Stimulated activated CD8-positive, alpha-beta memory T cell treated with anti-CD3 and anti-CD28 coated beads, Interleukin-4, amount 100 ng/mL, for 1 hour (primary cell): ENCODE measurements at places on chromosomes 2 and 18.

GRCh38 chr2:169087757-169088379, 18.5 kb downstream of the DHRS9 start:
- DNase-seq = no peak

GRCh38 chr2:102603904-102604303, 15.4 kb upstream of the SLC9A2 start:
- no peak for DNase-seq

GRCh38 chr2:239288237-239288636, 112.6 kb downstream of the HDAC4 start:
- DNase-seq = no peak

DNA sequence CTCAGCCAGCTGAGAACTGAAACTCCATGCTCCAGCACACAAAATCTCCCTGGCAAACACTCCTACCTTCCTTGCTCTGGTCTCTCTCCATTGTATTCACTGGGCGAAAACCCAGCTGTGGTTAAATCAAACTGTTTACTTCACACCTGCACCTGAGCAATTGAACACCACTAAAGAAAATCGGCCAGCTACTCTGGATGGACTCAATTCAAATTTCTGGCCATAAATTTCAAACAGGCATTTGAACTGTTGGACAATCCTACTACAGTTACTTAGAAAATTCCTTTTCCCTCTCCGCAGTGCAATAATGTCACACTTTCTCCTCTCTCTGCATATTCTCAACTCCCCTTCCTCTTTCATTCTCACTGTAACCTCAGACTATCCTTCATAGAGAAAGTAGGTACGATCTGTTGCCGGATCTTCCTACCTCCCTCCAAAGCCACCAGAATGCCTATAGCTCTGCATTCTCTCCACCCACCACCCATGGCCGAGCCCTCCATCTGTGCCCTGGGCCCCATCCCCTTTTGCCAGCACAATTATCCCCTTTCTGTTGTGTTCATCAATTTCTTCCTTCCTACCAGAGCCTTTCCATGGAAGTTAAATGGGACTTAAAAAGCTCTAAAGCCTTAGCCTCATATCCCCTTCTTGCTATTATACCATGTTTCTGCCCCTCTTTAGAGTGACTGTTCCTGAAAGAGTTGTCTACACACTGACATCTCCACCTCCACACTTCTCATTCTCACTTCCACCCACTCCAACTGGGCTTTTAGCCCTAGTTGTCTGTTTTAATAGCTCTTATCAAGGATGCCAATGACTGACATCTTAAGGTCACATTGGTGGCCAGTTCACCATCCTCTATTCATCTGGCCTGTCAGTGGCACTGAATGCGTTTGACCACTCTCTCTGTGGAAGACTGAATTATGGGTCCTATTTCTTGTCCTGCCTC, 127.5 kb upstream of the SLC1A4 start:
- DNase-seq = no peak

DNA sequence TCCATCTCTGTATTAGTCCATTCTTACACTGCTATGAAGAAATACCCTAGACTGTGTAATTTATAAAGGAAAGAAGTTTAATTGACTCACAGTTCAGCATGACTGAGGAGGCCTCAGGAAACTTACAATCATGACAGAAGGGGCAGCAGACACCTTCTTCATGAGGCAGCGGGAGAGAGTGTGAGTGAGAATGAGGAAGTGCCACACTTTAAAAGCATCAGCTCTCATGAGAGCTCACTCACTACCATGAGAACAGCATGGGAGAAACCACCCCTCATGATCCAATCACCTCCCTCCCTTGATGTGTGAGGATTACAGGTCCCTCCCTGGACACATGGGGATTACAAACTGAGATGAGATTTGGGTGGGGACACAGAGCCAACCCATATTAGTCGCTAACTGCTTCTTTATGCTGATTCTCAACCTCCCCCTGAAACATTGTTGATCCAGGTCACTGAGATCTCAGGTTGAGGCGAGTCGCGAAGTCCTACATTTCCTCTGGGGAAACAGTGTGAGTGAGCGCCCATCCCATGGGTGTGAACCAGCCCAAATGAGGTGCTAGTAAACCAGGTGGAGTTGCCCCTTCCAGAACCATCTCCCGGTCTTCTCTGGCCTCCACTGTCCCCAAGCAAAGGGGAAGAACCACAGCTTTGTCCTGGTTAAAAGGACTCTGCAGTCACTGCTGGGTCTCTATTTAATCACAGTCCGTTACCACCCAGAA, 123.8 kb downstream of the CAPN13 start:
- DNase-seq = no peak

DNA sequence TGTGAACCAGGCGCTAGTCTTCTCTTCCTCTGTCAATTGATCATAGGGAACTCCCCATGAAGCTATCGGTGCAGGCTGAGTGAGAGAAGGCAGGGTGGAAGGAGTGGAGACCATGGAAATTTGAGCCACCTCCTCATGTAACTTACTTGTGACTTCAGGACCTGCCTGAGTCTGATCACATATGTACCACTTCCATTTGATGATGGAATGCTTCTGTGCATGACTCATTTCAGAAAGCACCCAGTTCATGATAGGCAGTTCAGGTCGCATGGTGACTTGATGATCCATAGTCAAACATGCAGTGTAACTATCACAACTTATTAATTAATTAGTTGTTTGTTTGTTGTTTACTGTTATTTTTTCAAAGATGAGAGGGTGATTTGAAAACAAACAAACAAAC, 1296.7 kb downstream of the SUCLG1 start:
- DNase-seq = no peak
